ENCODE measurements at places on chromosomes 1 and 21.

- DNase-seq, result peak; percentile 10
Observed at GRCh38 chr1:37719572-37720195, 27.4 kb downstream of the CDCA8 start.

DNA sequence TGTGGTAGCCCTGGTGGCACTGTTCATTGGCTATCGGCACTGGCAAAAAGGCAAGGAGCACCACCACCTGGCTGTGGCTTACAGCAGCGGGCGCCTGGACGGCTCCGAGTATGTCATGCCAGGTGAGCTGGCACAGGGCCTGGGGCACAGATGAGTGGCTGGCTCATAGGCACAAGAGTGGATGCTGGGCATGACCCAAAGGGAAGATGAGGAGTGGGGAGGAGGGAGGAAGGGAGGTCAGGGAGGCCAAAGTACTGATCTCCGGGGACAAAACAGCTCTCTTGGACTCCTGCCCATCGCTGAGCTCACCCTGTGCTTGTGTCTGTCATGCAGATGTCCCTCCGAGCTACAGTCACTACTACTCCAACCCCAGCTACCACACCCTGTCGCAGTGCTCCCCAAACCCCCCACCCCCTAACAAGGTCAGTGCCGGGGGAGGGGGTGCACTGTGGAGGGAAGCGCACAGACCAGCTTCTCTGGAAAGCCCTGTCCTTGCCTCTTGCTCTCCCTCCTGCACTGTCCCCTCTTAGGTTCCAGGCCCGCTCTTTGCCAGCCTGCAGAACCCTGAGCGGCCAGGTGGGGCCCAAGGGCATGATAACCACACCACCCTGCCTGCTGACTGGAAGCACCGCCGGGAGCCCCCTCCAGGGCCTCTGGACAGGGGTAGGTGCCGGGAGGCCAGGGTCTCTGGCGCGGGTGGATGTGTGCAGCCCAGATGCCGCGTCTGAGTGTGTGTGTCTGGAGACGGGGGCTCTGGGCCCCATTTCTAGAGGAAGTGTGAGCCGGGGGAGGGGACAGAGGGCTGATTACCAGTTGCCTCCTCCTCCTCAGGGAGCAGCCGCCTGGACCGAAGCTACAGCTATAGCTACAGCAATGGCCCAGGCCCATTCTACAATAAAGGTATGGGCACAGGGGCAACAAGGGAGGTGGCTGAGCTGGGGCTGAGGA, 7.3 kb upstream of the LRRC71 start:
- DNase-seq, result no peak

DNA sequence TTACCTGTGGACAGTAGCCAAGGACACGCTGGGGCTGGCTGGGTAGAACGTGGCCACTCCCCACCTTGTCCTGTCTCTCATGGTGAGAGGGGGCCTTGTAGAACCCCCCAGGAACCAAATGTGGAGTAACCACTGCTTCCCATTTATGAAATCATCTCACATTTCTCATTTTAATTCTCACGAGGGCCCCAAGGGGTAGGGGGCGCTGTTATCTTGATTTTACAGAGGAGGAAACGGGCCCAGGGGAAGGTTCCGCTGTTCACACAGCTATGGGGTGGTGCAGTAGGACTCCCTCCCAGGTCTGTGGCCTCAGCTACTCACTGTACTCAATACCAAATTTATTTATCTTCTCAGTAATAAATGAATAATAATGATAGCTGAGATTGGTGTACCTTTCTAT, 5.5 kb downstream of the SMPDL3B start:
- peak; percentile 23 for DNase-seq

- peak; percentile 27 for DNase-seq
Observed at GRCh38 chr1:52920791-52921291, 699 bp downstream of the ECHDC2 start.

GRCh38 chr1:30417001-30417700, 306.2 kb downstream of the MATN1 start:
- DNase-seq, result no peak

DNA sequence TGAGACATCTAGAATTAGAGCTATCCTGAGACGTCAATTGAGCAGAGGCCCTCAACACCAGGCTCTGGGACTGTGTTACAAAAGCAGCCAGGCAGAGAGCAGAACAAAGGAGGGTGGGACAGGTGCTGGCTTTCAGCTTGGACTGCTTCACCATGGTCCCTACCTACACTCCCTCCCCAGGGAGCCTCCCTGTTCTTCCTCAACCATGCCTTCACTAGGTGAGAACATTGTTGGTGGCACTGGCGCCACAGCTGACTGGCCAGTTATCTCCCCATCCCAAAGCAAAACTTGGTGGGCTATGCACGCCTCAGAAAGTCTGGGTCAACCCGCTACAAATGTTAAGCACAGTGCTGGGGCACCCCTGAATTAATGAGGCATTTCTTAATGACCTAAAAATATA, 87.8 kb downstream of the NMNAT2 start:
- DNase-seq, result no peak

DNA sequence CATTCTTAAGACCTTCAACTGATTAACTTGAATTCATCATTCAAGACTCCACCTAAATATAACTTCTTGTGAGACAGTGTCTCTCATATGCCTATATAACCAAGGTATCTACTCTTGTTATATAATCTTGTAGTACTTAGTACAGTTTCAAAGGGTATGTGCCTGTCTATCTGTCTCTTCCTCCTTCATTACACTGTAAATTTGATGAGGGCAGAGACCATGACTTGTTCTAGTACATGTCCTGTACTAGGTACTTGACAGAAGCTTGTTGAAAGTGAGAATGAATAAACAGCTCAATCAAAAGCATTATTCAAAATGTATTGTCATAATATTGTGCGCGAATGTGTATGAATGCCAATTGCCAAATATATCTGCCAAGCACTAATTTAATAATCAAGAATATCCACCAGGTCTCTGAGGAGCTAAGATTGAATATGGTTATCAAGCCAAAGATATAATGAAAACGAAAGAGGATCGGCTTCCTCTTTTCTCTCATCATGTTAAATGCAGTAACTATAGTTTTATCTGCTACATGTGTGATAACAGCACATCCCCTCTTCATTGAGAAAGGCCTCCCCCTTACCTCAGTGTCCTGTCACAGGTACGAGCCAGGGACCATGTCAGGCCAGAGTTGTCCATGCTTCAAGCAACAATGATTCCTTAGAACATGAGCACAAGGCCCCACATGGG, 117.3 kb downstream of the UCHL5 start:
- no peak for DNase-seq

GRCh38 chr1:41698916-41699860, 214.7 kb upstream of the EDN2 start:
- no peak for DNase-seq

GRCh38 chr1:31201931-31202360, 37.7 kb downstream of the NKAIN1 start:
- no peak for DNase-seq

GRCh38 chr1:152160576-152160975, 1.5 kb upstream of the RPTN start:
- DNase-seq, result no peak

DNA sequence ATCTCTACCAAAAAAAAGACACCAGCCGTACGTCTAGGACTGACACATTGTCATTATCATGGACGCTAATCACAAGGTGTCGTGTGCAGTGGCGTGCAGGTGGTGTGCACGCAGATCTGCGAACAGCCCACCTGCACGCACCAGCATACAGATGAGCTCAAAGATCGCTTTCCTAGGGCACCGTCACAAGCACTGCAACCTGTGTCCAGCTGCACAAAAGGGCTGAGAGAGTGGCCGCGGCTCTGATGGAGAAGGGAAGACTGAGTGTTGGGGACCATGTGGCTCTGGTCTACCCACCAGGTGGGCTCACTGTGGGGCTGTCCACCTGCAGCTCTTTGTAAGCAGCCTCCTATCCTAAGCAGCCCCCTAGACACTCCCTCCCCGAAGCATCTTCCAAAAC, 50.9 kb downstream of the S100B start:
- no peak for DNase-seq

DNA sequence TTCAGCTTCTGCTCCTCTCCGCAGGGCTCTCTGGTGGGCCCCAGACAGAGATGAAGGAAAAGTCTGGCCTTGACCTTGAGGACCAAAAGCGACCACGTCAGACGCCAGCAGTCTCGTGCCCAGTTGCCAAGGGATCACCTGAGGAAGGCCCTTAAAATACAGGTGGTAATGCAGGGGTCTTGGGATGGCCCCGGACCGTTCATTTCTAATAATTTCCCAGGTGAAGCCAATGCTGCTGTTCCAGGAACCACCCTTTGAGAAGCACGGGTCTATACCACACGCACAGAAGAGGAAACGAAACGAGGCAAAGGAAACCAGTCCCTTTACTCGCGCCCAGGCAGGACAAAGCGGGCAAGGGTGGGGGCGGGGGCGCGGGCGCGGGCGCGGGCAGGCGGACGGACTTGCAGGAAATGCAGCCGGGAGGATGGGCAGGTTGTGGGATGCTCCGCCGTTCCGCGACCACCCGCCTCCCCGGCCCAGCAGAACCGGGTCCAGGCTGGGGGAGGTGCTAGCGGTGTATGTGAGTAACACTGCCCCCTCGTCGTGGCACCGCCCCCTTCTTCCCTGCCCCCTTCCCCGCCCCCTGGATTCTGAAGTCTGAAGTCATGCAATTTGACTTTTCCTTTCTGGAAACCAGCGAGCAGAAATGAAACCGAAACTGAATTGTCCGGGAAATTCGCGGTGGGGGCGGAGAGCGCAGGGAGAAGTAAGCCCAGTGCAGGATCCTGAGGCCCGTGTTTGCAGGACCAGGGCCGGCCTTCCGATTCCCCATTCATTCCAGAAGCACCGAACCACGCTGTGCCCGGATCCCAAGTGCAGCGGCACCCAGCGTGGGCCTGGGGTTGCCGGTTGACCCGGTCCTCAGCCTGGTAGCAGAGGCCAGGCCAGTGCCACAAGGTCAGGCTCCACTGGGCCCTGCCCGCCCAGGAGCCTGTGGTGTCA, 5.8 kb upstream of the MX1 start:
- peak; percentile 91 for DNase-seq

DNA sequence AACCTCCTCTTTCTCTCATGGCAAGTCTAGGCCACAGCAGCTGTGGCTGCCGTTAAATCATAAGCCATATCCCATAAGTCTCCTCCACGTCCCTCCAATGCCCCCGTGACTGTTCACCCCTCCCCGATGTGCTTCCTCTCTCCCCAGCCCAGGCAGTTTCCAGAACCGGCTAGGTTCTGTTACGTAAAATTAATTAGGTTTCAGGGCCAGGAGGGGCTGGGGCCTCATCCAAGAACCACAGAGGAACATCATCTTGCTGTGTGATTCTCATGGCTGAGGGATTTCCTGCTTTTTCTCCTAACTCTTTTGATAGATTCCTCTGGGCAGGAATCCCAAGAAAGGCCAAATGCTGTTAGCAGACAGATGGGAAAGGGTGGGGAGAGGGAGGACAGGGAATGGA, 141.8 kb upstream of the AJAP1 start:
- DNase-seq, result no peak

DNA sequence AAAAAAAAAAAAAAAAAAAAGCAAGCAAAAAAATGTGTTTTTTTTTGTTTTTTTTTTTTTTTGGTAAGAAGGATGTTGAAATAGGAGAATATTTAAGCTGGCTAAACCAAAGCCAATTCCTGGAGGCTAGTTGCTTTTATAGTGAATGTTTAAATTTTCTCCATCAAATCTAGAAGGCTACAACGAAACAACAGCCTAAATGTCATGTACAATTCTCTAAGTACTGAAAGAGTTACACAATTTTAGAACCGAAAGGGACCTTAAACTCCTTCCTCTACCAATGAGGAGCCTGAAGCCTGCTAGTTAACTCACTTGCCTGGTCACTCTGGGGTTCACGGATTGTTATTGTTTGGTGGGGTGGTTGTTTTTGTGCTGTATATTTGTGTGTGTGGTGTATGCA, 3.5 kb downstream of the WLS start:
- peak; percentile 65 for DNase-seq

GRCh38 chr1:167510244-167510643, 8.1 kb downstream of the CD247 start:
- DNase-seq, result no peak
